Activated CD4-positive, alpha-beta memory T cell treated with anti-CD3 and anti-CD28 coated beads, Interleukin-2, amount 10 ng/mL, durations not matched to agents 7 days and 5 days (primary cell): ENCODE measurements at places on chromosomes 13 and 19. TPM values are rescaled to one million over a fixed set of nuclear protein-coding genes. Genes with fewer than 3 reads are reported as not detected.

ZNF529 gene
- total RNA-seq = 11.1 TPM

CDX2 gene
- not detected for total RNA-seq

DNA sequence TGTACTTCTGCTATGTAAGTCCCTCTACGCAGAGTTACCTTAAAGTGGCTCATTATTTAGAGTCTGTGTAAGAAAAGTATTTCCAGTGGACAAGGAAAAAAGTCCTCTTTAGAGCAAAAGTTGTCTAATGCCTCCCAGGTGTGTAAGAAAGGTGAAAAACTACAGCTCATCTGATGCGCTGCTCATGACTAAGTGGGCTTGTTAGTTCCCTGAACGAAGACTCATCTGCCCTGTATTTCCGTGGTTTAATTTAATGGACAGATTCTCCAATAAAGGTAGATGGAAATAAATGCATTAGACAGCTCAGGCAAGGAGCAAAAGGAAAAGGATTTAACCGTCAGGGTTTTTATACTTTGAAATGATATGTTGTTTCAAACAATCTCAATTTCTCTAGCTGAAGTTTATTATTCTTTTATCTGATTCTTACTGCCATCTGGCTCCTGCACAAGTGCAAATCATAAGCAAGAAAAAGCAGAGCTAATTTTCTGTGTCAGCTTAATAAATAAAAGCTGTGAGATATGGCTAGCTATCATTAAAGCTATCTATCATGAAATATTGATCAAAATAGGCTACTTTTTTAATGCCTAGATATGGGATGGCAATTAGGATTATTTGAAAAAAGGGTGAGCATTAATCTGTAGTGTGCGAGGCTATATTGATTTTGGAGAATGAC is 73.7 kb upstream of the PCDH9 start:
- H3K4me1 ChIP-seq = no peaks in the 10 kb centered on the region
- H3K4me3 ChIP-seq = no peak overlapping the region
- DNase-seq = no peak
- no peak overlapping the region for H3K27ac ChIP-seq
- no peaks in the 10 kb centered on the region for H3K36me3 ChIP-seq
- no peaks in the 10 kb centered on the region for H3K27me3 ChIP-seq

GRCh38 chr13:110302997-110303396 is 4.0 kb downstream of the COL4A1 start:
- peaks cover 3% of the 10 kb centered on the region for H3K36me3 ChIP-seq
- H3K27me3 ChIP-seq = peaks cover 69% of the 10 kb centered on the region

GRCh38 chr19:6020972-6021805 is 43.2 kb upstream of the RANBP3 start:
- no peaks in the 10 kb centered on the region for H3K27me3 ChIP-seq
- H3K36me3 ChIP-seq = no peaks in the 10 kb centered on the region
- no peak overlapping the region for H3K27ac ChIP-seq
- DNase-seq = no peak
- no peaks in the 10 kb centered on the region for H3K4me1 ChIP-seq

- H3K36me3 ChIP-seq = no peaks in the 10 kb centered on the region
- no peak overlapping the region for H3K4me3 ChIP-seq
- H3K4me1 ChIP-seq = peaks cover 2% of the 10 kb centered on the region
- H3K27me3 ChIP-seq = peaks cover 4% of the 10 kb centered on the region
- no peak for DNase-seq
- H3K27ac ChIP-seq = no peak overlapping the region
Measured at GRCh38 chr13:26967119-26968038, 204.2 kb downstream of the USP12 start.
